ENCODE measurements at places on chromosomes 16 and 17.

DNA sequence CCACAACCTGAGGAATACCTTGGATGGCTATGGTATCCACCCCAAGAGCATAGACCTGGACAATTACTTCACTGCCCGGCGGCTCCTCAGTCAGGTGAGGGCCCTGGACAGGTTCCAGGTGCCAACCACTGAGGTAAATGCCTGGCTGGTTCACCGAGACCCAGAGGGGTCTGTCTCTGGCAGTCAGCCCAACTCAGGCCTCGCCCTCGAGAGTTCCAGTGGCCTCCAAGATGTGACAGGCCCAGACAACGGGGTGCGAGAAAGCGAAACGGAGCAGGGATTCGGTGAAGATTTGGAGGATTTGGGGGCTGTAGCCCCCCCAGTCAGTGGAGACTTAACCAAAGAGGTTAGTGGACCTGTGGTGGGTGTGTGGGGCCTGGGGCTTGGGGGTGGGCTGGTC is 3.1 kb downstream of the NFE2L1 start:
- DNase-seq: no peak

DNA sequence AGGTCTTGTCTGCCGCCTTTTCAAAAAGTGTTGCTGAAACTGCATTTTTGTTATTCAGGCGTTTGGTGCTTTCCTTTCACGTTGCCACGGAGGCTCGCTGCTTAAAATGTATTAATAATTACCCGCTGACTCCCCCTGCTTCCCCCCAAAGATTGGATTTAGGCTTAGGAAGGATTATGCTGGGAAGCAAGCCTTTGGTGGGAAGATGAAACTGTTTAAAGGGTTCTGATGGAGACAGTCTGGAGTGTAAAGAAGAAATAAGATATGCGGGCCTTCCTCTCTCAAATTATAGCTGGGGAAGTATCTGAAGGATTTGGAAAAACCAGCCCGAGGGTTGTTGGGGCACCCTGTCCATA is 1.1 kb downstream of the KSR1 start:
- DNase-seq: no peak

- peak; percentile 28 for DNase-seq
Observed at GRCh38 chr17:50853781-50854180, 12.4 kb downstream of the TOB1 start.

- DNase-seq: no peak
Observed at GRCh38 chr17:42695500-42695899, 13.2 kb downstream of the CNTNAP1 start.

DNA sequence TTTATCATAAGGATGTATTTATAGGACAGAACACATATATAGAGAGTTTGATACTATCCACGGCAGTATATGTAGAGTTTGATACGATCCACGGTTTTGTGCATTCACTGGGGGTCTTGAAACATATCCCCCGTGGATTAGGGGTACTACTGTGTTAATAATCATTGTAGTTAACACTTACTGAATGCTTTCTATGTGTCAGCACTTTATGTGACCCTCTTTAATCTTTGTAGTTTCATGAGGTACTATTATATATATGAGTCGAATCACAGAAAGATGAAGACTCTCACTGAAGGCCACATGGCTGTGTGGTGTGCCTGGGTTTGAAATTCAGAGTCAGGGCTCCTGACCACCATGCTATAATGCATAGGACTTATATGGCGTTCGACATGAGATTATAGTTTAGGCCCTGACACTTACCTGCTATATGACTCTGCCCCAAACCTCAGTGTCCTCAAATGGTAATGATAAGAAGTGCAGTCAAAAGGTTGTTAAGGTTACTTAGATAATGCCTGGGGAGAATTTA is 4.3 kb upstream of the HEATR6 start:
- DNase-seq: no peak

DNA sequence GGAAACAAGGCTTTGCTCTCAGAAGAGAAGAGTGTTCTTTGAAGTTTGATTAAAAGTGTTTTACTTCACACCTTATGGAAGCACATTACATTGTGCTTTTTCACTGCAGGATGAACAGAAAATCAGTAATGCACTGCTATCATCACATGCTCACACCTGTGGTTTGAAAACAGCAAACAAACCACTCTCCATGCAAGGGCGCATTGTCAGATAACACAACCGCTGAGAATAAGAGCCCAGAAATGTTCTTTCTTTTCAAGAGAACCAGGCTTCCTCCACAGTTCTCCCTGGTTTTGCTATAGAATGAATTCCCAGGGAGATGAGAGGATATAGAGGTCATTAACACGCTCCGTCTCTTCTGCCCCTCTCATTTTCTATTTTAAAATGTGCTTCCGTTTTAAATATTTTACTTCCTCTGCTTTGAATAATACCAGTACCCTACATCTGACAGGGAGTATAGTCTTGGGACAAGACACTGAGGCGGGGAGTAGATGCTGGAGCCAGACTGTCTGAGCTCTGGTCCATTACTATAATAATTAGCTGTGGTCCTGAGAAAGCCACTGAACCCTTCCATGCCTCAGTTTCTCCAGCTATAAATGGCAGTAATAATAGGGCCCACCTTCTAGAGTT is 71.6 kb downstream of the CDK5R1 start:
- DNase-seq: no peak

DNA sequence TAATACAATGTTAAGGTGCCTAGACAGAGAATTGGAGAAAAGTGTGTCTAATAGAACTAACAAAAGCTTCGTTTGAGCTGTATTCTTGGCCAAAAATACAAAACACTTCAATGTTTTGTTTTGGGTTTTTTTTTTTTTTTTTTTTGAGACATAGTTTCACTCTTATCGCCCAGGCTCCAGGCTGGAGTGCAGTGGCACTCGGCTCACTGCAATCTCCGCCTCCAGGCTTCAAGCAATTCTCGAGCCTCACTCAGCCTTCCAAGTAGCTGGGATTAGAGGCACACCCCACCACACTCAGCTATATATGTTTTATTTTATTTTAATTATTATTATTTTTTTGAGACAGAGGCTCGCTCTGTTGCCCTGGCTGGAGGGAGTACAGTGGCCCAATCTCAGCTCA is 38.3 kb upstream of the CARMIL2 start:
- no peak for DNase-seq

GRCh38 chr17:82775001-82775823 is 23.3 kb downstream of the TBCD start:
- no peak for DNase-seq

- no peak for DNase-seq
Observed at GRCh38 chr16:68332411-68333121, 21.7 kb downstream of the PRMT7 start.

DNA sequence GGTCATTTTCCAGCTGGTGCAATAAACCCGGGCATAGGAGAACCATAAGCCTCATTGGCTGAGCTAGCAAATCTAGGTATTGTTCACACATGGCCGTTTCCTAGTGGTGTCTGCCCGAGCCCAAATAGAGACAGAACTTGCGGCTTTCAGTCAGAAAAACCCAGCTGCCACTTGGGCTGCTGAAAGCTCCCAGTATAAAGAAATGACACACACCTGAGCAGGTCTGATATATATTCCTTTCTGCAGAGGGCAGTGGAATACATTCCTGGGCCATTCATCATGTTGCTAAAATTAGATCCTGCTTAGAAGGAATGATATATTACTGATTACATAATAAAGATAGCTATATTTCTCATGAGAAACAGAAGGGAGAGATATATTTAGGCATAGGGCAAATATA is 83.9 kb upstream of the IRX5 start:
- DNase-seq: no peak

DNA sequence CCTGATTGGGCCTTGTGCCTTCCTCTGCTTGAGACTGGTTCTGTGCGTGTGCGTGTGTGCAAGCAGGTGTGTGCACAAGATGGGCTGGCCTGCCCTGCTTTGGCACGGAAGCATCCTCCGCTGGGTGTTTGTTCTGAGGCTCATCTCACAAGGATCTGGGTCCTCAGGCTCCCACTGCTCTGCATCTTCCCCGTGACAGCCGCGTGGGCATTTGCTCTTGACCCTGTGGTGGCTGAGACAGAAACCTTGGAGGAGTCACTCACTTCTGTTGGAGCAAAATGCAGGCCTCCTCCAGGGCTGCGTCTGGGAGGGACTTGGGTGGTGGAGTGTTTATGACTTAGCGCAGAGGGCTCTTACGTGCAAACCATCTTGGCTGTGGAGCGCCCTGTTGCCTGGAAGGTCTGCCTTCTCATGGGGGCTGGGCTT is 119.2 kb downstream of the RPTOR start:
- DNase-seq: no peak
